ENCODE measurements at places on chromosomes 6 and 20.

GRCh38 chr6:132070356-132070755, 119.2 kb upstream of the CCN2 start:
- DNase-seq = no peak

DNA sequence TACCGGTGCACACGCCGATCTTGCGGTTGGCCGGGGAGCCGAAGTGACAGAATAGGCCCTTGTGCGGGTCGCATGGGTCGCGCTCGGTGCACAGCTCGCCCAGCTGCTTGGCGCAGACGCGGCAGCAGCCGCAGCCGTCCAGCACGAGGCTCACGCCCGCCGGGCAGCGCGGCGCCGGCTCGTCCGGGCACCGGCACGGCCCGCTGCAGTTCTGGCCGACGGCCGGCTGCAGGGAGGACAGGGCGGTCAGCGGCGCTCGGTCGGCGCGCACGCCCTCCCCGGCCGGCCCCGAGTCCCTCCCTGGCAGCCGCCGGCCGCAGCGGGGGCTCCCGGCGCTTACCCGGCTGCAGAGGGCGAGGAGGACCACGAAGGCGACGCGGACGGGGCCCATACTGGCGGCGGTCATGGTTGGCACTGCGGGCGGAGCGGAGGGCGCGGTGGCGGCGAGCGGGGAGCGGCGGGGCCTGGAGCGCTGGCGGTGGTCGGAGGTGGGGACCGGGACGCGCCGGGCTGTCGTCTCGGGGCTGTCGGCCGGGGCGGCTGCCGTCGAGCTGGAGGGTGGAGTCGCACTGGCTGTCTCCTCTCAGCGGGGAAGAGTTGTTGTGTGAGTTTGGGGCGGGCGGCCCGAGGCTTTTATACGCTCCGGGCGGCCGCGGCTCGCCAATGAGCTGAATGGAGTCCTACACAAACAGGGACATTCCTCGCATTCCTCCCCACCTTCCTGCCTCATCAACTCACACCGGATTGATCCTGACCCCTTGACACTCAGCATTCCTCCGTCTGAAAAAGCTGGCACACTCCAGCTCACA, at the start of gene CCN2:
CCN2 (minus strand) TSS at position 606 of the 809 bp plus-strand sequence; CDS start at position 406, 200 bp downstream.
- DNase-seq = peak; percentile 50

GRCh38 chr6:100592929-100593328, 128.2 kb upstream of the SIM1 start:
- peak; percentile 14 for DNase-seq

- DNase-seq = no peak
These were observed 668.1 kb downstream of the RFPL4B start for GRCh38 chr6:113015249-113015648.

DNA sequence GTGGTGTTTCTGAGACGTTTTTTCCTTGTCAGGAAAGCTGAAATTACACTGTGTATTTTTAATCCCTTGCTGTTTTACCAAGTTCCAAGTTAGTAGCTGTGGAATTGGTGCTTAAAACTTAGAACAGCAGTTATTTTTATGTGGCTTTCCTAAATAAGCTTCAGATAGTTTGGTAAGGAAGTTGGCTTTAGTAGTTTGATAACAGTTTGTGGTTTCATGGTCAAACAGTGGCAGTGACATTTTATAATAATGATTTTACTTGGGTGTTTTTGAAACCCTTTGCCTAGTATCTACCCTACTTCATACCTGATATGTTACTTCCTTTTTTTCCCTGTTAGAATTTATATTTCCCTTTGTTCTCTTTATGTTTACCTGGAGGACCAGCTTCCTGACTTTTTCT, 164.9 kb downstream of the JARID2 start:
- DNase-seq = no peak

DNA sequence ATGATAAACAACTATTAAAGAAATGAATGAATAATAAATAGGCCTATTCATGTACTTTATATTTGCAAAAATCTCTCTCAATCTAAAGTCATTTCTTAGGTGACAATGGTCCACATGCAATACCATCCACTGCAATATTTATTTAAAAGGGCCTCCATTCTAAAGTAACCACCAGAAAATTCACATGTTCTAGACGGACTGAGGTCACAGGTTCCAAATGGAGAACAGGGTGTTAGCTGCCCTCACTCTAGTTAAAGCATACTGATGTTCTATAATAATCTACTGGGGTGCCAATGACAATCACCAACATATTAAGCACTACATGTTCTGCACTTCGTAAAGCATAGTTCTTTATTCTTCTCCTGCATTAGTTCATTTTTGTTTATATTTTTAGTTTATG, 1.2 kb downstream of the HBS1L start:
- DNase-seq = no peak

GRCh38 chr6:15888798-15889772, 226.3 kb upstream of the DTNBP1 start:
- DNase-seq = no peak

DNA sequence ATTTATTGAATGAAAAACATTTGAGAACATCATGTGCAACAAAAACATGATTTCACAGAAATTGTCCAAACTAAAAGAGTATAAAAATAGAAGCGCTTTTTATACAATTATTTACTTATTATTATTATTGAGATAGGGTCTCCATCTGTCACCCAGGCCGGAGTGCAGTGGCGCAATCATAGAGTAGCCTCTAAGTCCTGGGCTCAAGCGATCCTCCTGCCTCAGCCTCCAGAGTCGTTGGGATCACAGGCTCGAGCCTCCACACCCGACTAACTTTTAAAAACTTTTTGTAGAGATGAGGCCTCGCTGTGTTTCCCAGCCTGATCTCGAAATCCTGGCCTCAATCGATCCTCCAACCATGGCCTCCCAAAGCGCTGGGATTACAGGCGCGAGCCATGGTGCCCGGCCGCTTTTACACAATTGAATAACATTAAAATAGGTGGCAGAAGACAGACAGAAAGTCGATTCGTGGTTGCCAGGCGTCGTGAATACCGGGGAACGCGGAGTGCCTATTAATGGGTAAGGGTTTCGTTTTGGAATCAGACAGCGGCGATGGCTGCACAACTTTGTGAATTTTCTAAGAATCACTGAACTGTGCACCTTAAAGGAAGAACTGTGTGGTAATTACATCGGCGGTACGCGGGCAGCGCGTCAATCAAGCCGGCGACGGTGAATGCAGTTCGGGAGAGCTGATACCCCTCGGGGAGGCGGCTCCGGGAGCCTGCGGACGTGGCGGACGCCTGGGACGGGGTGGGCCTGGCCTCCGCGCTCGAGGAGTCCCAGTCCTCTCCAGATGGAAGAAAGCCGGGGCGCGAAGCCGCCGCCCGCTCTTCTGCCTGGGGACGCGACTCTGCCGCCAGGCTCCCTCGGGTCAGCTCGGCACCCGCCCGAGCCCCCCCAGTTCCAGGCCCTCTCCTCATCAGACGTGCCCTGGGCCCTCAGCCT, 807 bp downstream of the TBC1D20 start:
- DNase-seq = peak; percentile 49

- no peak for DNase-seq
These were observed 21.6 kb downstream of the JAG1 start for GRCh38 chr20:10652185-10652584.

DNA sequence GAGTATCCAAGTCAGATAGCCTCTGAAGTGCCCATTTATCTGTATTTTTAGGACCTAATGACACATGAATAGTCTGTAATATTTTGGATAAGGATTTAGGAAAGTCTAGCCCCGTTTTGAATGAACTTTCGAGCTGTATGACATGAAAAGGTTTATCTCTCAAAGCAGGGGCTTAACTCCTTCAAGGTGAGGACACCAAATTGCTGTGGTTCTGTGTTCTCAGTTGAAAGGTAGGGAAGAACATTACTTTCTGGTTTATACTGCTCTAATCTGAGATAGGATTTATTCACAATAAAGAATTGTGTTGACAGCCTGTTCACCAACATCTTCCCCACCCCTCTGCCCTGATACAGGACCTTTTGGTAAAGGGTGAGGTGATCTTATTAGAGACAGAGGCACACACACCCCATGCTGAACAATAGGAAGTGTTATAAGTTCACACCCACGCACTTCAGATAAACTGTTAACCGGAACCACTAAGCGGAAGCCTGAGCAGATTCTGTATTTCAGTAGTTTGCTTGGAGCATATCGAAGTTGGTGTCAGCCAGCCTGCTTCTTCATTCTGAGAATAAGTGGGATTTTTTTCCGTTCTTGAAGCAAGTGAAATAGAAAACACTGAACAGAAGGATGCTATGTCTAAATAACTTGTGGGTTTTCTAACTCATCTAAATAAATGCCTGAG, 223.3 kb downstream of the TMEM242 start:
- DNase-seq = no peak

GRCh38 chr6:44920952-44921491, 407.1 kb upstream of the RUNX2 start:
- DNase-seq = no peak

- DNase-seq = no peak
These were observed 72.0 kb downstream of the LIN28B start for GRCh38 chr6:105028898-105029297.
